Ascending aorta (tissue), 2 donors: ENCODE measurements at places on chromosomes 11 and 22.

DNA sequence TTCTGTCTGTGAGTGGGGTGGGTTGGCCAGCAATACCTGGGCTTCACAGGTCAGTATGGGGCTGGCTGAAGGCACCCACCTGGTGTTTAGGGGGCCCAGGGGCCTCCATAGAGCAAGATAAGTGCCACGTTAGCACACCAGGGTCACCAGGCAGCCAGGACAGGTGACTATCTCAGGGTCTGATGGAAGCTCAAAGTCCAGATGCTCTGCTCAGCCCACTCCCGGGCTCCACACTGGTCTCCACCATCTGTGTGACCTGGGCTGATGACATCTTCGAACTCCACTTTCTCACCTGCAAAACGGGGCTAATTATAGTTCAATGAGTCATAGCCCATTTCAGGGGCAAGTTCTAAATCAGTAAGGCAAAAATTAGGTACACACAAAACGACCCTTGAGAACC is 39.4 kb upstream of the PRDM11 start:
- no peak for DNase-seq

- no peak for DNase-seq
Measured at GRCh38 chr11:11491014-11491413, 130.8 kb downstream of the GALNT18 start.

DNA sequence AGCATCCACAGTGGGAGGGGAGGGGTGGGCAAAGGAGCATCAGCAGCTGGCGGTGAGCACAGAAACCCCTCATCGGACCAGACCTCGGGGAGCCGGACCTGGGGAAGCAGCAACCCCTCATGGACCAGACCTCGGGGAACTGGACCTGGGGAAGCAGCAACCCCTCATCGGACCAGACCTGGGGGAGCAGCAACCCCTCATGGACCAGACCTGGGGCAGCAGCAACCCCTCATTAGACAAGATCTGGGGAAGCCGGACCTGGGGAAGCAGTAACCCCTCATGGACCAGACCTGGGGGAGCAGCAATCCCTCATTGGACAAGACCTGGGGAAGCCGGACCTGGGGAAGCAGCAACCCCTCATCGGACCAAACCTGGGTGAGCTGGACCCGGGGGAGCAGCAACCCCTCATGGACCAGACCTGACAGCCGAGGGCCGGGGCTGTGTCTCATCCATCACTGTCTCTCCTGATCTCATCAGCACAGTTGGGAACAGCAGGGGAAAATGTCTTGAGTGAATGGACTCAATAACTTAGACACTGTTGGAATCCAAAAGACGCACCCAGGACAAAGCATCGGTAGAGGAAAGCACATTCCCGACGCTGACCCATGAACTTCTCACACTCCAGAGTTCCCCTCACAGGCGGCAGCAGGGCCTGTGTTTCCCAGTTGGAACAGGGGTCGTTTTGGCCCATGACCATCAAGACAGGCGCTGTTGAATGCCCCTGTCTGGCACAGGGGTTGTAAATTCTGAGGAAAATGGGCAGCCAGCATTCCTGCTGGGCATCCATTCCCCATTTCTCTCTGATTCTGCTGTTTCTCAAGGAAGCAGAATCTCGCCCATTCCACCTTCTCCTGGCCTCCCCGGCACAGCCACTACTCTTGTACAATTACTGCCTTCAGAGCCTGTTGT is 1494.6 kb downstream of the TBC1D22A start:
- no peak for DNase-seq

GRCh38 chr11:125335106-125335505 is 161.0 kb downstream of the FEZ1 start:
- DNase-seq = no peak

DNA sequence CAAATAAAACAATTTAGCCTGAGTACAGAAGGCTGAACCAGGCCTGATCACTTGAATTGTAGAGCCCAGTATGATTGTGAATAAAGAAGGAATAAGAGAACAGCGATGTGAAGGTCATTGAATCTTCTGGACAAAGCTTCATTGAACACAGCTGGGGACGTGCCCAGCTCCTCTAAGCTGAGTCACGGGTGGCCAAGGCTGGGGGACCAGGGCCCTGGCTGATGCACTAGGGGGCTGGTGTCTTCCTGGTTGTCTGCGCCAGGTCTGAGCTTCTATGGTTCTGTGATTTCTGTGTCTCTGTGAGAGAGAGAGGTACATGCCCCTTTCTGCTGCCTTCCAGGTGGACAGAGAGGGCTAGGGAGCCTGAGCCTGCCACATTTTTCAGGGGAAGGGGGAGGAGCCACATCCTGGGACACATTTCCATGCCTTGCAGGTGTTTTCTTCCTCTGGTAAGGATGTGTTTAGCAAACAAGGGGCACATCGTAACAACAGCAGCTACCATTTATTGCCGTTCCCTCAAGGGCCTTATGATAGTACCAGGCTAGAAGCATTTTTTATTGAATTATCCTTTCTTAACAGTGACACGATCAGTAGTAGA is 135.7 kb downstream of the C11orf91 start:
- no peak for DNase-seq

DNA sequence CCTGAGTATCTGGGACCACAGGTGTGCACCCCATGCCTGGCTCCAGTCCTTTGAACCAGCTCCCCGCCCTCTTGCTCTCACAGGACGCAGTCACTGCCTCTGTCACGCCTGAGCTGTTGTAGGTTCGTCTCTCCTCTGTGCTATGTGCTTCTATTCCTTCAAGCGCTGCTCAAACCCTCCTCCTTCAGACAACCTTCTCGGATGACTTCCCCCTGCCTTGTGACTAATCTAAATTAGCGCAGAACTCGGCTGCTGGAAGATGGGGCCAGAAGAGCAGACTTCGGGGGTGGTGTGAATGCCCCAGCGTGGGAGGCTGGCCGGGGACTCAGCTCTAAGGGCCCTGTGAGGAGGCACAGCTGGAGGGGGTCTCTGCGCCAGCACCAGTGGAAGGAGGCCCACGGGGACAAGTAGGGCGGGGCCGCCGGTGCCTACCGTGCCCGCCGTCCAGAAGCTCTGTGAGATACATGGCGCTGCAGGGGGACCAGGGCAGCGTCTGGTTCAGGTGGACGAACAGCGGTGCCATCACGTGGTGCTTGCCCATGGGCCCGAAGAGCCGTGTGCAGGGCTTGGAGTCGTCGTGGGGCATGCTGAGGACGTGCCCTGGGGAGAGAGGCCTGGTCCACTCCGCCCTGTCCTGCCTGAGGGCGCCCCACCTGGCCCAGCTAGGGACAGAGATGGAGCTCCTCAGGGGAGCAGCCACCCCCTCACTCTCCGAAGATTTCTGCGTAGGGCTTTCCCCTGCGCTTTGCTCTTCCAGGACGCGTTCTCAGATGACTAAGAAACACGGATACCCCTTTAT is 12.5 kb downstream of the ADAMTS8 start:
- DNase-seq = no peak

- DNase-seq = no peak
Measured at GRCh38 chr11:12421386-12421785, 44.0 kb downstream of the PARVA start.

DNA sequence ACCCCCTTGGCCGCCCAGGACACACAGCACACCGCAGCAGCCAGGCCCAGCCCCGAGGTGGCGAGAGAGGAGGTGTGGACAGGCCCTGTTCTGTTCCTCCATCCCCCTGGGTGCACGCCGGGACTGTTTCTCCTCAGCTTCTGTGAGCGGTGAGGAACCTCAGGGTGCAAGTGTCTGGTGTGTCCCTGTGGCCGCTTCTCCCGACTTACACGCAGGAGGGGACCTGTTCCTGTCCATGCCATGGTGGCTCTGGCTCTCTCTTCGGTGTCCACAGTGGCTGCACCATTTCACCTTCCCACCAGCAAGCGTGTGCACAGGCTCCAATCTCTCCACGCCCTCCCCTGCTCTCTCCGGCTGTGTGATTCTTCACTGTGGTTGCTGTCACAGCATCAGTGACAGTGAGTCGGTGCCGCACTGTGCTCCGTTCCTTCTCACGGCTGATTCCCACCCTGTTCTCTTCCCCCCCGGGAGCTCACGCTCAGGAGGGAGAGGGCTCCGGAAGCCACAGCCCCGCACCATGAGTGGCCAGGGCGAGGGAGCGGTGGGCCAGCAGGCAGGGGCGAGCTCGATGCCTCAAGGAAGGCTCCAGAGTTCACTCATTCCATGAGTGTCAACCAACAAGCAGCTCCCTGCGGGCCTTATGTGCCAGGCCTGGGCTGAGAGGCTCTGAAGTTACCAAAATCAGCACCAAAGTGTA is 18.6 kb upstream of the WNT7B start:
- DNase-seq = no peak

DNA sequence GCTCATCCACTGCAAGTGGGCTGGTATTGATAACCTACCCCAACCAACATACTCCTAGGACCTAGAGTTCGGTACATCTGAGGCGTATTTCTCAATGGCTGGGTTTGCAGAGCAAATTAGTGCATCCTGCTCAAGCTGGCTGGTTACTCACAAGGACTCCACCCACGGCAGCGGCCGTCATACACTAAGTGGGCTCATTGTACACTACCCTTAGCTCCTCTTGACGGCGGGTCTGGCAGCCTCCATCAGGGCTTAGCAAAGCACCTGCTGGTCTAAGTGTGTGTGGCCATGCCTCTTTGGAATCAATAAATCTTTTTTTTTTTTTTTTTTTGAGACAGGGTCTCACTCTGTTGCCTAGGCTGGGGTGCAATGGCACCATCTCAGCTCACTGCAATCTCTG is 20.2 kb upstream of the KCNJ11 start:
- DNase-seq = no peak

- DNase-seq = no peak
Measured at GRCh38 chr11:14075118-14076078, 112.9 kb downstream of the SPON1 start.

DNA sequence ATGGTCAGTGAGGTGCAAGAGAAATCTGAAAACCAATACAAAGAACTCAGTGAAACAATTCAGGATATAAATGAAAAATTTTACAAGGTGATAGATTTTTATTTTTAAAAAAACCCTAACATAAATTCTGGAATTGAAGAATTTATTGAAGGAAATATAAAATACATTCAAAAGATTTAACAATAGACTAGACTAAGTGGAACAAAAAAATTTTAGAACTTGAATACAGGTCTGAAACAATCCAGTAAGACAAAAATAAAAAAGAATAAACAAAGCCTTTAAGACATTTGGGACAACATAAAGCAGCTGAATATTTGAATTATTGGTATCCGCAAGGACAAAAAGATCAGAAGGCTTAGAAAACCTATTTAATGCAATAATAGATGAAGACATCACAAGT is 8.7 kb downstream of the SPA17 start:
- no peak for DNase-seq

- no peak for DNase-seq
Measured at GRCh38 chr11:69541501-69542313, 60.2 kb downstream of the LINC01488 start.

DNA sequence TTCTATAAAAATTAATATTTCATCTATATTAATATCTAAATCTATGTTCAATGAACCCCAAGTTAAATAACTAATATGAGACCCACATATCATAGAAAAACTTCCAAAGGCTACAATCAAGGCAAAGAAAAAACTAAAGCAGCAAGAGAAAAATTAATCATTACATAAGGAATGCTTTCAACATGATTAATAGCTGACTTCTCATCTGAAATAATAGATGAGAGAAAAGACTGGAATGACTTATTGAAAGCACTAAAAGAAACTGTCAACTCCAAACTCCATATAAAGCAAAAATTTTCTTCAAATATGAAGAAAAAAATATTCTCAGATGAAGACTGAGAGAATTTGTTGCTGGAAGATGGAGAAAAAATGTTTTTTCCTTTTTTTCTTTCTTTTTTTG is 13.0 kb downstream of the TRIM5 start:
- DNase-seq = no peak

GRCh38 chr11:61832754-61833153 is 4.7 kb downstream of the FADS2 start:
- DNase-seq = no peak

DNA sequence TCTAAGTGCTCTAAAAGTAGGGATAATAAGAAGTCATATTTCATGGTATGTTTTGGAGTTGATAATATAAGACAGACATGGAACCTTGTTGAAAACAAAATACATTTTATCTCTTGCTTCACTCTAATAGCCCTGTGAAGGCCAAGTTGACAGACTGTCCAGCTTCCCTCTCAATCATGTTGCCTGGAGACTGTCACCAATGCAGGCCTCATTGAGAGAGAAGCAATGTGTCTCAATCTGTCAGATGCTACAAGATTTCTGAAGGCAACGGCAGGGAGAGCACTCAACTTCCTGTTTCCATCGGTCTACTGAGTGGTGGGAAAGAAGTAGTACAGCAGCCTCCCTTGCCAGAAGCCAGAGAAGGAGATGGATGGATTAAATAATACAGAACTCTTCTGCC is 23.6 kb upstream of the FJX1 start:
- DNase-seq = no peak

GRCh38 chr11:29634744-29635143 is 382.1 kb downstream of the KCNA4 start:
- DNase-seq = no peak

GRCh38 chr11:113967361-113967760 is 7.5 kb upstream of the HTR3A start:
- DNase-seq = no peak

- no peak for DNase-seq
Measured at GRCh38 chr22:44379817-44380755, 67.3 kb upstream of the SHISAL1 start.

DNA sequence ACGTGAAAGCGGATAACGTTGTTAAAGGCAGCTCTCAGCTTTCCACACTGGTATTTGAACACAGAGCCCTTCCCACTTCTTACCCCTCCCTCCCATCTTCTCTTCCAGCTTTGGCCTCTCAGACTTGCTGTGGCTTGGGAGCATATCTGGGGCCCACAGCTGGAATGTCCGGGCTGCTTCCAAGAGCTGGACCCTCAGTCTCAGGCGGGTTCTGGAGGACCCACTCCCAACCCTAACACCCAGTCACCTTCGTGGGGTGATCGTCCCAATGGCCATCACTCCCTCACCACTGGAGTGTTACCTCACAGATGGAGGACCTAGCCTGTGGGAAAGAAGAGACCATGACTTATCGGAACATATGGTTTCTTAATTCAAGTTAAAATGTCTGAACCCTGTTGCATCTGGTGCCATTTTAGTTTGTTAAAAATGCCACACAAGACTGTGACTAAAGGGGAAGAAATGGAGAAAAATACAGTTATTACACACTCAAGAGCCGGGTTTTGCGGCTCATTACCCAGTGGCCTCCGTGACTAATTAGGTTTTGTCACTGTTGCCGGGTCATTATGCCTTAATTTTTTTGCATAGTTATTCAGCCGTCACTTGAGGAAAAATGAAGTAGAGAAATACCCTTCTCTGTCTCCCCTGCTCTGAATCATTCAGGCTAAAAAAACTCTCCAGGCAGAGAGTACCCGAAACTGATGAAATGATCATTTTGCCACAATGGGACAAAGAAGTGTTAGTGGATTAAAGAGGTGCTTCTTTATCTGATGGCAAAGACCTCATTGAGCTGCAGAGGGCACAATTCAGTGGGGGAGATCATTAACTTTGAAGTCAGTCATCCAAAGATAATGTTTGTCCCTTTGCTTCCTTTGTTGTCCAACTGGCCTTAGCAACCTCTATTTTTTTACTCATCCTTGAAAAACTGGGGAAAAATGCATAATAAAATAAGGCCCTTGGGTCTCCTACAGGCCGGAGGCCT is 87.2 kb upstream of the HTATIP2 start:
- DNase-seq = no peak

GRCh38 chr11:118380571-118380970 is 20.8 kb upstream of the ATP5MG start:
- DNase-seq = no peak

GRCh38 chr11:96219981-96220623 is 122.9 kb downstream of the MAML2 start:
- DNase-seq = no peak
